ENCODE measurements at places on chromosomes 7 and 10.

DNA sequence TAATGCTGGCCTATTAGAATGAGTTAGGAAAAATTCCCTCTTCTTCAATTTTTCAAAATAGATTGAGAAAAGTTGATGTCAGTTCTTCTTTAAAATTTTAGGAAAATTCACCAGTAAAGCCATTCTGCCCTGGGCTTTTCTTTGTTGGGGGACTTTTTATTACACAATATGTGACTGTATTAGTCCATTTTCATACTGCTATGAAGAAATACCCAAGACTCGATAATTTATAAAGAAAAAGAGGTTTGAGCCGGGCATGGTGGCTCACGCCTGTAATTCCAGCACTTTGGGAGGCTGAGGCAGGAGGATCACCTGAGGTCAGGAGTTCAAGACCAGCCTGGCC is 12.7 kb downstream of the TAS2R40 start:
- DNase-seq: no peak

DNA sequence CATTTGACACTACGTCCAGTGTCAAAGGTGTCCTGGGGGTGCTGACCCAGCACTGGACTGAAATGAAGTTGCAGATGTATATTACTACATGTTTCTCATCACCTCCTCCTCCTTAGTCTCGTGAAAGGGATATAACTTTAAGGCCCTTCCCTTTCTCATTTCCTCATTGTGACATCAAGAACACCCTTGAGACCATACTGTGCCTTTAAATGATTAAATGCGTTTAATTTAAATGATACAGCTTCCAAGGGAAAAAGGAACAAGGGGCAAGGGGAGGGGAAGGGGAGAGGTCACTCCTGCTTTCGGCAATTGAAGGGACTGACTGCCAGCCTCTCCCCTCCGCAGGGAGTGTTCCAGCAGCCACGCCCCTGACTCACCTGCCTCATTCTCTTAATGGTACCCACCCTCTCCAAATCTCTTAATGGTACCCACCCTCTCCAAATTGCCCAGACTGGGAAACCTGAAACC is 80.5 kb upstream of the KMT2E start:
- no peak for DNase-seq

DNA sequence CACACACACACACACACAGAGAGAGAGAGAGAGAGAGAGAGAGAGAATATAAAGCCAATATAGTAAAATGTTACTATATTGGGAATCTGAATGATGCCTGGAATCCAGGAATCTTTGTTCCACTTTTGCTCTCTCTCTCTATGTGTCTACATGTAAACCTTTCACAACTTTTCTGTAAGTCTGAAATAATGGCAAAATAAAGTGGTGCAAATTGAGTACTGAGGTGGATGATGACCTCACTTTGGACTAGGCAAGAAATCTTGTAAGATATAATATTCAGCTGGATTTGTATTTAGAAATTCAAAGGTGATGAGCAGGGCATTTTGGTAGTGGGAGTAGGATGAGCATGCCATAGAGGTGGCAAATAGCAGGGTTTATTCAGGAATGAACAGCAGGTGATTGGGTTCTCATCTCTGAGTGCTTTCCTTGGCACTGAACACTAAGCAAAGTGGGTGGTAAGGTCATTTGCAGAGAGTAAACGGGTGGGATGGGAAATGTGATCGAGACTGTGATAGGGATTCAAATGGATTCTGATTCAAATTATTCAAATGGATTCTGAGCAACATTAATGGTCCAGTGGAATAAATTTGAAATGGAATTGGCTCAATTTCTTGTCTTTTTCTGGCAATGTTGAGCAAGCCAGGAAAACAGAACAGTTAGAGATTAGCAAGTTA is 9.7 kb upstream of the ANLN start:
- DNase-seq: no peak

GRCh38 chr7:66769833-66770512 is 29.4 kb downstream of the RABGEF1 start:
- no peak for DNase-seq

DNA sequence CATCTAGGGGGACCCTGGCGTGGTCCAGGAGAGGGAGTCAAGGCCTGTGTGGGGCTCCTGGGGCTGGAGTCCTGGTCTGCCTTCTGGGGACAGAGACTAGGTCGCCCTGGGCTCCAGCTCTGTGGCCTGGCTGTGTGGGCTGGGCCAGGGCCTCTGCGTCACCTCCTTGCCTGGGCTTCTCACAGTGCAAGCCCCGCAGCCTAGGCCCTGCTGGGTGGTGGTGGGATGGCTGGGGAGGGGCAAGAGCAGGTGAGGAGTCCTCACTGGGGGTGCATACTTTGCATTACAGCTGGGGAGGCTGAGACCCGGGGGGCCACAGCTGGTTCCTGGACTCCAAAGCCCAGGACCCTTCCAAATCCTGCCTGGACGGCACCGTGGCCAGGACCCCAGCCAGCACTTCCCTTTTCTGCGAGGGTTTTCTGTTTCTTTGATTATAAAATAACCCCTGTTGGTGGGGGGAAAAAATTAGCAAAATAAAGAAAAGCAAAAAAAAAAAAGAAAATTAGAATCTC is 23.5 kb downstream of the PWWP2B start:
- DNase-seq: no peak

DNA sequence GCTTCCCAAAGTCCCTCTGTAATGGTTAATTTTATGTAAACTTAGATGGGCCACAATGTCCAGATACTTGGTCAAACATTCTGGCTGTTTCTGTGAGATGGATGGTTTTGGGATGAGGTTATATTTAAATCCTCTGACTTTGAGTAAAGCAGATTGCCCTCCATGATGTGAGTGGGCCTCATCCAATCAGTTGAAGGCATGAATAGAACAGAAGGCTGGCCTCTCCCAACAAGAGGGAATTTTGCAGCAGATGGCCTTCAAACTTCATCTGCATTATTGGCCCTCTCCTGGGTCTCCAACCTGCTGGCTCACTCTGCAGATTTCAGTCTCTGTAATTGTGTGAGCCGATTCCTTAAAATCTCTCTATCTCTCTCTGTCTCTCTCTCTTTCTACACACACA is 362.3 kb downstream of the GRID1 start:
- DNase-seq: no peak

GRCh38 chr10:44330431-44330830 is 54.5 kb downstream of the CXCL12 start:
- DNase-seq: no peak

GRCh38 chr10:32377458-32378259 is 30.7 kb upstream of the EPC1 start:
- no peak for DNase-seq

DNA sequence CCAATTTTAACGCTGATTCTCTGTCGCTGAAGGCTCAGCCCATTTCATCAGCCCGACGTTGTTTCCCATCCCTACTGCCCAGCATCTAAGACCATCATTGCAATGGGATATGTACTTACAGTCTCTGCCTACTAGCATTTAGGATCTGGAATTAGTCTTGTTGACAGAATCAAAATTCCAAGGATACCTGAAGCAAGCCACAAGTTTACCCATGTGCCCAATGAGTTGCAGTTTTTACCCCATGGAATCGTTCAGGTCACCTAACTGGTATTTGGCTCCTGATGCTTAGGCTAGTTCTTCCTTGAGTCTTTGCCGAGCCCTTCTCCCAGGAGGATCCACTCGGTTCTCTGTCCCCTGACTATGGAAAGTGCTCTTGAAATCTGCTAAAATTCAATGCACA is 276.8 kb downstream of the DNAJB9 start:
- no peak for DNase-seq

- DNase-seq: no peak
Measured at GRCh38 chr7:135773464-135773863, 24.9 kb upstream of the FAM180A start.

DNA sequence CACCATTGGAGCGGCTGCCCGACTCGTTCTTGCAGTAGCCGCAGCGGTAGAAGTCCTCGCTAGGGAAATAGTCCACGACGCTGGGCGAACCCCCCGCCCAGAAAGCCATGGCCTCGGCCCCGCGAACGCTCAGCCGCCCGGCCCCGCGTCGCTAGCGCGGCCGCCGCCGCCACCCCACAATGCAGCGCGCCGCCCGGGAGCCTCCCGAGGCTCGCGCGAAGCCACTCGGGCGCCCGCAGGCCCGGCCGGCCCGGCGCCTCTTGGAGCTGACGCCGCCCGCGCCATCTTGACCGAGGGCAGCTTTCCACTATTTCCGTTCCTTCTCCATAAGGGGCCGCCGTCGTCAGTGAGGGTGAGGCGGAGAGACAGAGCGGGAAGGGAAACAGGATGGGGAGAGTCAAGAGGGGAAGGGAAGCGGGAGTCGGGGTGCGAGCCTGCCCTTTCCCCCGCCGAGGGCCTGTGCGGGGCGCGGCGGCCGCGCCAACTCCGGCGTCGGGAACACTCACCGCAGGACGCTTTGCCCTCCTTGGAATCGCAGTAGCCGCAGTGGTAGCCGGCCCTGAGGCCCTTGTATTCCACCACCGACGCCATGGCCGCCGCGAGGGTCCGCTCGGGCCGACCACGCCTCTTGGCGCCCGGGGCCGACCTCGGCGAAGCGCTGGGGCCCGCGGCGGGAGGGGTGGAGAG is at the start of gene ATE1:
ATE1 (minus strand) TSS at position 191 of the 687 bp plus-strand sequence; CDS start at position 109, 82 bp downstream.
- peak; percentile 77 for DNase-seq

DNA sequence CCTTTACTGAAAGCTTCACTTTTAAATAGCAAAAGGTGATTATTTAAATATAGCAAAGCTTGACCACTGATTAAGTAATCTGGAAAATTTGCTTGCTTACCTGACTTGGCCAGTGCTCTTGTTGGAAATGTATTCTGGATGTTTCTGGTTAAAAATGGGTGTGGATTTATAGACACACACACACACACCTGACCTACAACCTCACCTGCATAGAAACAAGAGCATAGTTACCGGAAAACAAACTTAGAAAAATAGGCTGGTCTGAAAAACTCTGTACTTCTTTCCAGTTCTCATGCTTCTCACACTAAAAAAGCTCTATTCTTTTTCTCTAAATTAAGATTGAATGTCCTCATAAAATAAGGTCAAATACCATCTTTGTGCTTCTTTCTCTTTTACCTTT is at the start of gene AGR3:
AGR3 (minus strand) TSS at position 140 of the 400 bp plus-strand sequence. CDS start 3,365 bp downstream, outside the sequence.
- no peak for DNase-seq

DNA sequence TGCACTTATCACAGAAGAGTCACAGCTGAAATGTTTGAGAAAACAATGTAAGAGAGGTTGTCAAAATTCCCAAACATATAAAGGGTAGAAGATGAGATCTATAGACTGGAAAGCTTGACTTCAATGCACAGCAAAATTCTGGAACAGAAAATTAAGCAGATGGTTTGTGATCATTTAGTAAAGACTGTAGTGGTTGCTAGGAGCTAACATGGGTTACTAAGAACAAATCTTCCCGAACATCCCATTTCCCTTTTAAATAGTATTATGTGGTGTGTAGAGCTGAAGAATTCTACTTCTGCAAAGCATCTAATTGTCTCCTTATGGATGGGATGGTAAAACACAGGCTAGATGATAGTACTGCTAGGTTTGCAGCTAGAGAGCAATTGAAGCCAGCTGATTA is 312.3 kb downstream of the CAMK1D start:
- no peak for DNase-seq

- no peak for DNase-seq
Measured at GRCh38 chr7:132422502-132423111, 153.7 kb downstream of the PLXNA4 start.

DNA sequence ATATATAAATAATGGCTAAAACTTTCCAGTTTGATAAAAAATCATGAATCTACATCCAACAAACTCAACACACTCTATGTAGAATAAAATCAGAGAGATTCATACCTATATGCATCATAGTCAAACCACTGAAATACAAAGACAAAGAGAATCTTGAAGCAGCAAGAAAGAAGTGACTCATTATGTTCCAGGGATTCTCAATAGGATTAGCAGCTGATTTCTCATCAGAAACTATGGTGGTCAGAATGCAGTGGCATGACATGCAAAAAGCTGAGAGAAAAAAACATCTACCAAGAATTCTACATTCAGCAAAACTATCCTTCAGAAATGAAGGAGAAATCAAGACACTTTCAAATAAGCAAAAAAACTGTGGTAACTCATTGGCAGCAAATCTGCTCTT is 187.4 kb downstream of the RNLS start:
- DNase-seq: no peak

- no peak for DNase-seq
Measured at GRCh38 chr10:93711891-93712290, 9.5 kb upstream of the FRA10AC1 start.

DNA sequence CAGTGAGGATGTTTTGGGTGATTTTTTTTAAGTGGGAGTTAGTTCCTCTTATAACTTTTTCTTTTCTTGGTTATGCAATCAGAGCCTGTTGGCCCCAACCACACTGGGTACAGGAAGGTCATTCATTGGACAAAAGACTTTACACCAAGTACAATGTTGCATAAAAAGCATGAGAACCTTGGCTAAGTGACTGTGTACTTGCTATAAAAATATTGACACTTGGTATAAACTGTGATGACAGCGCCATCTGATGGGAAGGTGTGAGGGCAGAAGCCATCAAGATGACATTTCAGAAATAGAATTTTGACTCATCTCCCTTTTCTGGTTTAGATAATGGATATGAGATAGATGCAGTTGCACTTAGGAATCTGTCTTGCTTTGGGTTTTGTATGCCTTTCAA is 126.4 kb upstream of the CCDC6 start:
- no peak for DNase-seq
